ENCODE measurements at places on chromosomes 12 and 14. TPM values are rescaled to one million over a fixed set of nuclear protein-coding genes. Genes with fewer than 3 reads are reported as not detected.

- no peak for DNase-seq
These were observed 56.1 kb downstream of the TPH2 start for GRCh38 chr12:71994715-71995114.

GRCh38 chr12:24496755-24497154 lies 452.1 kb downstream of the BCAT1 start:
- DNase-seq = no peak

GRCh38 chr12:51915951-51916350 lies 8.6 kb downstream of the ACVRL1 start:
- no peak for DNase-seq

DNA sequence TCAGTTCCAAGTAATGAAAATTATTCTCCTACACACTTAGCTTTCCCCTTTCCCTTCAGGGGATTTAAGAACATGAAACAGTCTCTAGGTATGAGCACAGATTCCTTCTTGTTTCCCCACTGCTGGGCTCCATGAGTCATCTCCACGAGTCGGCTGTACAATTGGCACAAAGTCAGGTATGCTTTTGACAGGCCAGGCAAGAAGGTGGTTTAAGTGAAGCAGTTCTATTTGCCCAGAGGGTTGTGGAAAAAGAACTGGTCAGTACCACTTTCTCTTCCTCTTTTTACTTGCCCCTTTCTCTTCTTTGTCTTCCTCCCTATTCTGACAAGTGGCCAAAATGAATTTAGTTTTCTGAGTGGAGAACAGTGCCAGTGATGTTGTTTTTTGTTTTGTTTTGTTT lies 16.3 kb downstream of the DYNC1H1 start:
- no peak for DNase-seq

GRCh38 chr14:65565948-65566347 lies 153.4 kb downstream of the FUT8 start:
- DNase-seq = no peak

- no peak for DNase-seq
These were observed 153.9 kb downstream of the RAD51B start for GRCh38 chr14:67973436-67973835.

GRCh38 chr14:105026802-105027563 lies 6.1 kb upstream of the CDCA4 start:
- no peak for DNase-seq

DNA sequence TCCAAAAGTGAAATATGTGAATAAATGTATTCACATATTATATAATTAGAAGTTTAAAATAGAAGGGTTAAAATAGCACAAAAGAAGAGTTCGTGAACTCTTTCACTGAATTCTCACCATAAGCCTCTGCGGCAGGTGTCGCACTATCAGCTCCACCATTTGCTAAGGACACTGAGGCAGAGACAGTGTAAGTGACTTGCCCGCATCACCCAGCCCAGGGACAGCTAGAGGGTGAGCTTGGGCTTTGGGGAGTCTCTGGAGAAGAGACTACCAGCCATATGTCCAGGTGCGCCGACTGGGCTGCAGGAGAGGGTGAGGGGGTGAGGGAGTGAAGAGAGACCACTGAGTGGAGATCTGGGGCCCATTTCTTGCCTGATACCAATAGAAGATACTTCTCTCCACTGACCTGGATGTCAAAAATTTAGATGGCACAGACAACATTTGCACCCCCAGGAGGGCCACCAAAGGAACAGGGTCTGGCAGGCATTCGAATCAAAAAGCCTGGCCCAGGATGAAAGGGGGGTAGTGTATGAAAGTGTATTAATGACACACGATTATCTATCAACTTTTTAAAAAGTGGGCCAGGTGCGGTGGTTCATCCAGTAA lies 28.5 kb downstream of the FAIM2 start:
- no peak for DNase-seq

- DNase-seq = no peak
These were observed 30.2 kb downstream of the CACNA1C start for GRCh38 chr12:2083008-2083407.

- DNase-seq = no peak
These were observed 438.1 kb downstream of the IPO8 start for GRCh38 chr12:30257618-30258017.

- no peak for DNase-seq
These were observed 6.0 kb upstream of the CIROP start for GRCh38 chr14:23110579-23111365.

MIPOL1 gene
- total RNA-seq = 13.4 TPM

NRIP2 gene
- 0.15 TPM for total RNA-seq

DACT1 gene
- total RNA-seq = 4.6 TPM

KRT83 gene
- not detected for total RNA-seq

ISM2 gene
- 0.39 TPM for total RNA-seq

Measured in H9 (cell line).